Spinal cord (tissue), 10 donors: ENCODE measurements at places on chromosomes 6 and 20.

- DNase-seq: no peak
- no peak overlapping the region for H3K27ac ChIP-seq
- H3K36me3 ChIP-seq: no peaks in the 10 kb centered on the region
- H3K4me3 ChIP-seq: no peak overlapping the region
- H3K27me3 ChIP-seq: no peaks in the 10 kb centered on the region
- no peaks in the 10 kb centered on the region for H3K4me1 ChIP-seq
Observed at GRCh38 chr20:51404297-51405060, 138.0 kb downstream of the NFATC2 start.

DNA sequence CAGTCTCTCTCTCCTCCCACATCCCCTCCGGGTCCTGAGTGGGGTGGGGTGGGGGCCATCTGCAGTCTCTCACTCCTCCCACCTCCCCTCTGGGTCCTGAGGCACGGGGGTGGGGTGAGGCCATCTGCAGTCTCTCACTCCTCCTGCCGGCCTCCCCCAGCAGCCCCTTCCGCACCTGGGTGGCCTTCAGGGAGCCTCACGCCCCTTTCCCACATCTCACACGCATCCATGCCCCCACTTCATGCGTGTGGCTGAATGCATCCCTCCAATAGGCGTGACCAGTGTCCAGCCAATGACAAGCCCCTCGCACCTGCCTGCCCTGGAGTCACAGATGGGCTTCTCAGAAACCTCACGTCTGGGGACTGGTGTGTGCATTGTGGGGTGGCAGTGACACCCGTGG, 993 bp upstream of the SRMS start:
- no peak for DNase-seq
- no peaks in the 10 kb centered on the region for H3K36me3 ChIP-seq
- peaks cover 12% of the 10 kb centered on the region for H3K4me1 ChIP-seq
- peaks cover 23% of the 10 kb centered on the region for H3K27me3 ChIP-seq

DNA sequence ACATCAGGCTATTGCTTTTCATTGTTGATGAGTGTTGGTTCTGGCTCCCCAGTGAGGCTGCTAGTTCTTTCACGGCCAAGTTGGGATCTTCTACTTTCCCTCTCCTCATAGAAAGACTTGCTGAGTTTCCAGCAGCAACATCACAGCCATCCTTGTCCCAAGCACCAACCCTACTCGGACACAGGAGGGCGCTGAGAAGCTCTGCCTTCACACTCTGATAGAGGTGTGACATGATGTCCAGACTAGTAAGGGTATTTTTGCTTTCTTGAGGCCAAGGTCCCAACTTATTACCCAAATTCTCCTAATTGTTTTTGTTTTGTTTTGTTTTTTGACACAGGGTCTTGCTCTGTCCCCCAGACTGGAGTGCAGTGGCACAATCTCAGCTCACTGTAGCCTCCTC, 3.0 kb upstream of the GCM1 start:
- no peak for DNase-seq
- no peaks in the 10 kb centered on the region for H3K36me3 ChIP-seq
- H3K27ac ChIP-seq: no peak overlapping the region
- no peaks in the 10 kb centered on the region for H3K4me1 ChIP-seq
- no peaks in the 10 kb centered on the region for H3K27me3 ChIP-seq

DNA sequence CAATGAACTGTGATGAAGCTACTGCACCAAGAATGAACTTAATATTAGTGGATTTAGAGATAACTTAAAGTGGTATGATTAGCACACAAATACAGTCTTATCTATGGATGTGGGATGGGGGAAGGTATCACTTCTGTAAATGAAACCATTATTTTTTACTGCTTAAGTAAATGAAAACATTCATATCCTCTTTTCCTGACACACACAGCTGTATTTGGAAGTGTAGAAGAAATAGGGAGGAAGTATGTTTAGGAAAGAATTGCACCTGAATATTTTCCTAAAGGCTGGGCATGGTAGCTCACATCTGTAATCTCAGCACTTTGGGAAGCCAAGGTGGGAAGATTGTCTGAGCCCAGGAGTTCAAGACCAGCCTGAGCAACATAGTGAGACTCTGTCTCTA, 96.8 kb downstream of the HIVEP2 start:
- DNase-seq: no peak
- peaks cover 12% of the 10 kb centered on the region for H3K4me1 ChIP-seq
- H3K27me3 ChIP-seq: no peaks in the 10 kb centered on the region
- no peak overlapping the region for H3K4me3 ChIP-seq
- no peaks in the 10 kb centered on the region for H3K36me3 ChIP-seq

- no peaks in the 10 kb centered on the region for H3K27me3 ChIP-seq
- no peaks in the 10 kb centered on the region for H3K36me3 ChIP-seq
- no peak overlapping the region for H3K27ac ChIP-seq
- H3K4me1 ChIP-seq: no peaks in the 10 kb centered on the region
- no peak overlapping the region for H3K4me3 ChIP-seq
- DNase-seq: no peak
Observed at GRCh38 chr6:78513856-78514255, 353.5 kb upstream of the IRAK1BP1 start.

DNA sequence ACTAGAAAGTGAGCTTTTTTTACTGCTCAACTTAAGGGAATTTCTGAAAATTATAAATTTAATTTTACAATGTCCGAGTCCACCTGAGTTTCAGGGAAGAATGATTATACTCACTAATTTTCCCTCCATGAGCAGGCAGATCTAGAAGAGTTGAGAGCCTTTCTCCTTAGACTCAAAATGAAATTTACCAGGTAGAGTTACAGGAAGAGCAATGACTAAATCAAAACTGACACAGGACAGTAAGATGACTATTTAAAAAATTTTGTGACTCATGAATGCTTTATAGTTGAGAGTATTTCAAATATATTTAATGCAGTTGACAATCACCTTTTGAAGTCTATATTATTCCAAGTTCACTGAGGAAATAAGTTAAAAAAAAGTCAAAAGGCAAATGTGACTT, 198.1 kb upstream of the NRSN1 start:
- no peaks in the 10 kb centered on the region for H3K36me3 ChIP-seq
- no peak overlapping the region for H3K27ac ChIP-seq
- H3K27me3 ChIP-seq: no peaks in the 10 kb centered on the region

- H3K4me3 ChIP-seq: no peak overlapping the region
- no peak for DNase-seq
- no peaks in the 10 kb centered on the region for H3K27me3 ChIP-seq
- no peaks in the 10 kb centered on the region for H3K36me3 ChIP-seq
- H3K4me1 ChIP-seq: no peaks in the 10 kb centered on the region
Observed at GRCh38 chr6:12327391-12327790, 37.2 kb downstream of the EDN1 start.

DNA sequence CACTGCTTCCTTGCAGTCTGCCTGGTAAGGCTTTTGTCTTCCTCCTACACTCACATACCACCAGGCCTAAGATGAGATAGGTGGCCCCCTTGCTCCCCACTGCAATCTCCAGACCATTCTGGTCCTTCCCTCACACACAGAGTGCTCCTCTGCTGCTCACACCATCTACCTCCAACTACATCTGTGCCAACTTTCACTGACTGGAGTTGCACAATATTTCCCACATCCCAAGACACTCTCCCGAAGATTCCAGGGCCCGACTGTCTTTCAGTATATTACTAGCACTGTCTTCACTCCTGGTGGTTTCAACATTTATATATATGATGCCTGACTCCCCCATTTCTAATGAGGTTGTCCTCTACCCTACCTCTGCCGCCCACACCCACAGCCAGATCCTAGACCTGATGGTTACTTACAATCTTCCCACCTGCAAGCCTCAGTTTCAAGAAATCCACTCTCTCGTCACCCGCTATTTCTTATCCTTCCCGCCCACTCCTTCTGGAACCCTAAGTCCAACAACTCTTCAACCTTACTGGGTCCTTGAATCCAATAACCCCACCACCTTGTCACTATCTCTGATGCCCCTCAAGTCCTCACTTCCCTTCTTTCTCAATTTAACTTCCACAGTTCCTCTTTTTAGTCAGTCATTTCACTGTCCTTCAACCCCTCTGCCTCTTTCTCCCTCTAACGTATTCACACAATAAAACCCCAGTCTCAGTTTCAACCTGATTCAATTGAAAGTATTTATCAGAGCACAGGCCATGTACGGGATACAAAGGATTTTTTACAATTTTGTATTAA, 21.6 kb downstream of the RALGAPA2 start:
- no peaks in the 10 kb centered on the region for H3K4me1 ChIP-seq
- H3K27ac ChIP-seq: no peak overlapping the region
- H3K36me3 ChIP-seq: no peaks in the 10 kb centered on the region
- H3K27me3 ChIP-seq: no peaks in the 10 kb centered on the region

DNA sequence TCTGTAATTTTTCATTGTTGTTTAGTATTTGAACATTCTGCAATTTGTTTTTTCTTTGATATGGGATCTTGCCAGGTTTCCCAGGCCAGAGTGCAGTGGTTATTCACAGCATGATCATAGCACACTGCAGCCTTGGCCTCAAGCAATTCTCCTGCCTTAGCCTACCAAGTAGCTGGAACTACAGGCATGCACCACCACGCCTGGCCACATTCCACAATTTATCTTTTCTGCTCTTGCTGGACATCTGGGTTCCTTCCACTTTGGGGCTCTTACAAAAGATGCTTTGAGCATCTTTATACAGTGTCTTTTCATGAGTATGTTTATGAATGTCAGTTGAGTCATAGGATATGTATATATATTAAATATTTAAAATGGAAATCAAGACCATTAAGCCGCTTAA, 42.0 kb downstream of the PGM3 start:
- no peak for DNase-seq
- H3K27ac ChIP-seq: no peak overlapping the region
- peaks cover 12% of the 10 kb centered on the region for H3K36me3 ChIP-seq
- no peak overlapping the region for H3K4me3 ChIP-seq
- peaks cover 7% of the 10 kb centered on the region for H3K4me1 ChIP-seq
- no peaks in the 10 kb centered on the region for H3K27me3 ChIP-seq

DNA sequence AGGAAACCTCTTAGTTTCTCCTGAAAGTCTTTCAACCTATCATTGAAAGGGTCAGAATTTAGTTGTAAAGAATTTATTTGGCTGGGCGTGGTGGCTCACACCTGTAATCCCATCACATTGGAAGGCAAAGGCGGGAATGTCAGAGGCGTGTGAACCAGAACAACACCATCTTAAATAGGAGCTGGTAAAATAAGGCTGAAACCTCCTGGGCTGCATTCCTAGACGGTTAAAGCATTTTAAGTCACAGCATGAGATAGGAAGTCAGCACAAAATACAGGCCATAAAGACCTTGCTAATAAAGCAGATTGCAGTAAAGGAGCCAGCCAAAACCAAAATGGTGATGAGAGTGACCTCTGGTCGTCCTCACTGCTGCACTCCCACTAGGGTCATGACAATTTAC, 29.6 kb downstream of the OR2B2 start:
- no peak overlapping the region for H3K27ac ChIP-seq
- H3K36me3 ChIP-seq: no peaks in the 10 kb centered on the region
- no peaks in the 10 kb centered on the region for H3K4me1 ChIP-seq
- DNase-seq: no peak

DNA sequence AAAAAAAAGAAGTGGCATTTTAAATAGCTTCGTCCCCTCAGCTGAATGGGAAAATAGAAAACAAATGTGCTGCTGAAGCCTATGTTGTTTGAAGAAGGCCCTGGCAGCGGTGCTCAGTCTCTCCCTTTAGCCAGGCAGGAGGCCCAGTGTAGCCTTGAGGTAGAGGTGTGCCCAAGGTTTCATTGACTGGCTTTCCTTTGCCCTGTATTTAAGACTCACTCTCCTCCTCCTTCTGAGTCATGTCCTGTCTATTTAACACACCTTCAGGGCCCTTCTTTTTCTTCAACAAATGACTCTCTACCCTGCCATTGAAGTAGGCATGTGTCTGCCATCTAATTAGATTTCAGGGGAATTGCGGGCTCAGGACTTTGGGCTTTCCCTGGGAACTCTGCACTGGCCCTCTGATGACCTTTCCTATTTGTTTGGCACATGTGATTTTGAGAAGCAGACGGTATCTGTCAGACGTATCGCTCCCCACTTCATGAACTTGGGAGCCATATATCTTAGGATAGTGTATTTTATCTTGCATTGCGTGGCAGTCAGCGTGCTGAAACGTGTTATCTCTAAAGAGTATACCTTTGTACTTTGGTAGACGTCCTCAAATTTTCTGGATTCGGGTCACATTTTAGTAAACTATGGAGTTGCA, 4.3 kb downstream of the TJAP1 start:
- H3K4me3 ChIP-seq: no peak overlapping the region
- no peaks in the 10 kb centered on the region for H3K36me3 ChIP-seq
- peaks cover 8% of the 10 kb centered on the region for H3K4me1 ChIP-seq
- no peak for DNase-seq
- H3K27me3 ChIP-seq: no peaks in the 10 kb centered on the region
- no peak overlapping the region for H3K27ac ChIP-seq

DNA sequence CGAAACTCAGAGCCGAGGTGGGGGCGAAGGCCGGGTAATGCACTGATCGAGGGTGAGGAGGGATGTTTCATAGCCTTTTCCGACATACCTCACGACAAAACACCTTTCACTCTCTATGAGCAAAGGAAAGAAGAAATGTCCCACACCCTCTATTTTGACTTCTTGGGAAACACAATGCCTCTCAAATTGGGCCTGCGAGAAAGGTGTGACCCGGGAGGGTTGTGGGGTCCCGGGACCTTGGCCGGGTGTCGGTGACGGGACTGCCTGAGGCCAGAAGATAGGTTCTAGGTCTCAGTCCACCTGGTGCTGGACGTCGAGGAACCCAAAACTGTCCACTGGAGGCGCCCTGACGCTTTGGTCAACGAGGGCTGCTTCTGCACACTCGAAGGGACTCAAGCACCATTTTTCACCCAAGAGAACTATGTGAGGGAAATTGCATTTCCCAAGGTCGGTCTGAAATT, 41.1 kb upstream of the OSTM1 start:
- no peak overlapping the region for H3K4me3 ChIP-seq
- peaks cover 56% of the 10 kb centered on the region for H3K4me1 ChIP-seq
- DNase-seq: peak; percentile 22
- H3K27me3 ChIP-seq: peaks cover 87% of the 10 kb centered on the region

DNA sequence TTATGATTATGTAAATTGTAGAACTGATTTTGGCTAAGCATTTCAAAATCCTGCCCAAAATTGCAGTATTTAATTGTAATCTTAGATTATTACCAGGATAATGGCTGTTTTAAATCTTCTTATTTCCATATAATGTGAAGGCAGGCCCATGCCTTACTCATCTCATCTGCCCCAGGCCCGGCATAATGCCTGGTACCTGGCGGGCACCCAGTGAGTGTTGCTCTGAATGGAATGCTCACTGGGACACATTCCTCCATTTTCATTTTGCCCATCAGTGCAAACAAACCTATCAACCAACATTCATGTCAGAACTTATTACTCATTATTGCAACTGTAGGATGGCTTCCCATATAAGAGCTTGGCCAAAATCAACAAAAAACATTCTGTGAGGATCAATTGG, 22.8 kb downstream of the SAMD5 start:
- H3K27ac ChIP-seq: no peak overlapping the region
- DNase-seq: no peak
- no peaks in the 10 kb centered on the region for H3K36me3 ChIP-seq
- no peak overlapping the region for H3K4me3 ChIP-seq
- H3K4me1 ChIP-seq: no peaks in the 10 kb centered on the region
